ENCODE measurements at places on chromosomes 2 and 18.

- no peak for DNase-seq
- no peaks in the 10 kb centered on the region for H3K27me3 ChIP-seq
- no peaks in the 10 kb centered on the region for H3K36me3 ChIP-seq
- no peaks in the 10 kb centered on the region for H3K4me1 ChIP-seq
Measured at GRCh38 chr2:179059026-179059700, 9.2 kb upstream of the CCDC141 start.

GRCh38 chr2:57696016-57696415 is 350.6 kb upstream of the VRK2 start:
- no peaks in the 10 kb centered on the region for H3K36me3 ChIP-seq
- H3K4me1 ChIP-seq, result no peaks in the 10 kb centered on the region
- H3K27me3 ChIP-seq, result no peaks in the 10 kb centered on the region
- H3K27ac ChIP-seq, result no peak overlapping the region
- no peak overlapping the region for H3K4me3 ChIP-seq

DNA sequence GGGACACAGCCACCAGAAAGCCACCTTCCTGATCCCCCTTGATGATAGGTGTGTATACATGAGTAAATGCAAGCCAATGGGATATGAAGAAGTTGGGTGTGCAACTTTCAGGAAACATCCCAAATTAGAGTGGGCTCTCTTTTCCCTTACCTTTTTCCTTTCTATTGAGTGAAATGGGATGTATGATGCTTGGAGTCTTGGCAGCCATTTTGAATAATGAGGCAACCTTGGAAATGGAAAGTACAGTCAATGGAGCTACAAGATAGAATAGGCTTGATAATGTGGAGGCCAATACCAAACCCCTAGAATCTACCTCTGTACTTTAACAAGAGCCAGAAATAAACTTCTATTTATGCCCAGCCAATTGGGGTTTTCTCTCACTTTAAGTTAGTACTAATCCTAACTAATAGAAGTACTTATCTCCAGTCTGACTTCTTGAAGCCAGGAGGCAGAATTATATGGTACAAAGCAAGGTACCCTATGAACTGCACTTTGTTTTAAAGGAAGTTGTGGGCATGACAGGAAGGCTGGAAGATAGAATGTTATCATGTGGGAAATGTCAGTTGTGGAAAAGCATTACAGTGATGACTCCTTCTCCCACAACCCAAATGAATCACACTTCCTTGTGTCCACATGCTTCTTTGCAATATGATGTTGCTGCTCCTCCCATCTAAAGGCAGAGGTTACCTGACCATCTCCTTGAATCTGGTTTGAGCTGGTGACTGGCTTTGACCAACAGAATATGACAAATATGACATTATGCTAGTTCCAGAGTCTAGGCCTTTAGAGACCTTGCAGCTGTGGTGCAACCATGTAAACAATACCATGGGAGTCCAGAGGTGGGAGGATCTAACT is 12.9 kb upstream of the NABP1 start:
- no peak overlapping the region for H3K4me3 ChIP-seq
- H3K4me1 ChIP-seq, result no peaks in the 10 kb centered on the region
- no peak overlapping the region for H3K27ac ChIP-seq
- no peaks in the 10 kb centered on the region for H3K27me3 ChIP-seq
- H3K36me3 ChIP-seq, result no peaks in the 10 kb centered on the region

- H3K27me3 ChIP-seq, result no peaks in the 10 kb centered on the region
- no peaks in the 10 kb centered on the region for H3K4me1 ChIP-seq
- DNase-seq, result no peak
- no peak overlapping the region for H3K27ac ChIP-seq
- H3K36me3 ChIP-seq, result peaks cover 7% of the 10 kb centered on the region
Measured at GRCh38 chr18:56803051-56803450, 151.9 kb downstream of the WDR7 start.

DNA sequence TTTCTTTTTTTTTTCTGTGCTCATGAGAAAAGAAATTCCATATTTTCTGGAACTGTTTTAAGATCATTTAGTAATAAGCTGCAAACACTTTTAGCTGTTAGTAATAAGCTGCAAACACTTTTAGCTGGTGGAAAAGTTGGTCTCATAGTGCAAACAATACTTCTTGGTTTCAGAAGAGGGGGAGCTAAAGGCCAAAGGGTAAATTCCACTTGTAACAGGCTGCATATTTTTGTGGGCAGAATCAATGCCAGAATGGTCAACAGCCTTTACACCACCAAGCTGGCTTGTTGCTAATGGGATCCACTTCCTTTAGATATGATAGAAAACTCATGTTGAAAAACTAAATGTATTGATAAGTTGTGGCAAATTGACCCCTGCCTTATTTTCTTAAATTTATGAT is 356.8 kb downstream of the NR4A2 start:
- no peaks in the 10 kb centered on the region for H3K36me3 ChIP-seq
- H3K4me1 ChIP-seq, result no peaks in the 10 kb centered on the region
- no peak overlapping the region for H3K4me3 ChIP-seq
- DNase-seq, result no peak
- H3K27me3 ChIP-seq, result no peaks in the 10 kb centered on the region

- H3K27me3 ChIP-seq, result no peaks in the 10 kb centered on the region
- no peaks in the 10 kb centered on the region for H3K36me3 ChIP-seq
- H3K4me3 ChIP-seq, result no peak overlapping the region
- H3K27ac ChIP-seq, result no peak overlapping the region
- no peaks in the 10 kb centered on the region for H3K4me1 ChIP-seq
- no peak for DNase-seq
Measured at GRCh38 chr2:110180036-110180435, 24.8 kb downstream of the NPHP1 start.

DNA sequence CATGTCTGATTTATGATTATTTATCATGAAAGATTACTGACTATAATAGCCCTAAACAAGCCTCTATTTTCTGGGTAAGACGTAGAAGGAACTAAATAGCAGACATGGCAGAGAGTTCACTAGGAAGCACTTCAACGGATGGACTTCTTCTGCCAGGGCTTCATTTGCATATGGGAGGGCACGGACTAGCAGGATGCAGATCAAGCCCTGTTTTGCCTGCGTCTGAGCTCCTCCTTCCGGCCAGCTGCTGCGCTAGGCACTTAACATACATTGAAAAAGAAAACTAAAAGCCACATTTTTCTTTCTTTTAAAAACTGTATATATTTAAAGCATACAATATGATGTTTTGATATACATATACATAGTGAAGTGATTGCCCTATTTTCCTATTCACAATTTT is 340.0 kb upstream of the MEX3C start:
- H3K27ac ChIP-seq, result no peak overlapping the region
- no peaks in the 10 kb centered on the region for H3K27me3 ChIP-seq
- no peak for DNase-seq
- no peaks in the 10 kb centered on the region for H3K4me1 ChIP-seq

DNA sequence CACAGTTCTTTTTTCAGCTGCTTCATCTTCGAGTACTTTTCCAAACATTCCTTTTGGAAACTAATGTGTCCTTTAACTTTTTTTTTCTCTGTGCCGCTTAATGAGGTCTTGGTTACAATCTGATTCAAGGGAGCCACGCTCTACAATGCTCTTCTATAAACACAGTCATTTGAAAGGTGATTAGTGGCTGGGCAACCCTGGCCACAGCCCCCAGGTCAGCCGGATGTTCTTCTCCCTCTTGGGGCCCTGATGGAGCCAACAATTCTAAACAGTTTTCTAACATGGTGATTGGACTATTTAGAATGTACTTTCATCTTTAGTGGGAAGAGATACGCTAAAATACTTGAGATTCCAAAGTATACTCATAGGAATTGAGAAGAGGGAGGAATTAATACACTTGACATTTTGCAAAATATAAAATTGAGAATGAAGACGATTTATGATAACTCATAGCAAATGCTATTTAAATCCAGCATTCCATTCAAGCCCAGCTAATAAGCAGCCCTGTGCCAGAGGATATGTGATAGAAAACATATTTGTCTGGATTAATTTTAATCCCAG is 83.7 kb upstream of the MBOAT2 start:
- no peaks in the 10 kb centered on the region for H3K27me3 ChIP-seq
- no peaks in the 10 kb centered on the region for H3K4me1 ChIP-seq
- no peak overlapping the region for H3K27ac ChIP-seq

- H3K4me1 ChIP-seq, result no peaks in the 10 kb centered on the region
- DNase-seq, result no peak
- H3K27me3 ChIP-seq, result no peaks in the 10 kb centered on the region
- no peaks in the 10 kb centered on the region for H3K36me3 ChIP-seq
- no peak overlapping the region for H3K4me3 ChIP-seq
Measured at GRCh38 chr2:204170411-204170810, 233.8 kb downstream of the ICOS start.

- H3K36me3 ChIP-seq, result peaks cover 94% of the 10 kb centered on the region
- no peak overlapping the region for H3K27ac ChIP-seq
- H3K4me1 ChIP-seq, result no peaks in the 10 kb centered on the region
- H3K4me3 ChIP-seq, result no peak overlapping the region
- DNase-seq, result no peak
Measured at GRCh38 chr2:190994148-190994547, 19.8 kb downstream of the STAT1 start.

- no peak overlapping the region for H3K27ac ChIP-seq
- H3K27me3 ChIP-seq, result no peaks in the 10 kb centered on the region
- H3K4me3 ChIP-seq, result no peak overlapping the region
- H3K36me3 ChIP-seq, result no peaks in the 10 kb centered on the region
- DNase-seq, result no peak
Measured at GRCh38 chr2:218074031-218074430, 5.0 kb downstream of the RUFY4 start.

DNA sequence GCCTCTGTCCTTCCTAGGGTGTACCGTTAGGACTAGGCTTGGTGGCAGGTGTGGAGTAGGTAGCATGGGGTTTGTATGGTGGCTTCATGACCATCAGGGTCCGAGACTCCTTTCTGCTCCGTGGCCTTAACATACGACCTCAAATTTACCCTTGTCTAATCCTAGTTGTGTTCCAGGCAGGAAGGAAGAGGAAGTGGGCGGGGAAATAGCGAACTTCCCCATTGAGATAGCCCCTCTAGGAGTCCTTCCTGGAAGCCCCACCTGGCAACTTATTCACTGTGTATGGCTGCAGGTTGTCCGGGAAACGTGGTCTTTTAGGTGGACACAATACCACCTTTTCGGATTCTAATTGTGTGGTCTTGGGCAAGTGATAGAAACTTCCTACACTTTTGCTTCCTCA is 9.3 kb downstream of the CD8A start:
- no peak overlapping the region for H3K27ac ChIP-seq
- no peak for DNase-seq
- H3K36me3 ChIP-seq, result no peaks in the 10 kb centered on the region
- no peak overlapping the region for H3K4me3 ChIP-seq
- H3K27me3 ChIP-seq, result no peaks in the 10 kb centered on the region

DNA sequence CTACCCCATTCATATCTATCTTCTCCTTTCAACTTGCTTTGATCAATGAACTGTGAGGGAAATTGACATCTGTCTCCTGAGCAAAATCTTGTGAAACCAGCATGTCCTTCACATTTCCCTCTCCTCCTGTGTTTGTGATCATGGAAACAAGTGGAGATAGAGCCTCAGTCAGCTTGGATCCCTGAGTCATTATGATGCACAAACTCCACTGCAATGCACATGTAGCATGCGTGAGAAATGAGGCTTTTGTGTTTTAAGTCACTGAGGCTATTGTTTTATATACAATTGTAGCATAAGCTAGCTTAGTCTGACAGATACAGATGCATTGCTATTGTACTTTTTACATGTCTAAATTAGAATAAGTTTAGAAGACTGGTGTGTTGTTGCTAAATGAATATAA is 85.2 kb upstream of the HNMT start:
- H3K36me3 ChIP-seq, result no peaks in the 10 kb centered on the region
- H3K27me3 ChIP-seq, result no peaks in the 10 kb centered on the region
- no peak overlapping the region for H3K27ac ChIP-seq
- no peak overlapping the region for H3K4me3 ChIP-seq
- DNase-seq, result no peak

GRCh38 chr18:52319424-52319983 is 20.5 kb upstream of the DCC start:
- no peaks in the 10 kb centered on the region for H3K27me3 ChIP-seq
- no peaks in the 10 kb centered on the region for H3K4me1 ChIP-seq
- no peak overlapping the region for H3K4me3 ChIP-seq
- DNase-seq, result no peak
- H3K27ac ChIP-seq, result no peak overlapping the region

GRCh38 chr2:109341355-109342255 is 212.6 kb downstream of the SH3RF3 start:
- no peaks in the 10 kb centered on the region for H3K4me1 ChIP-seq
- no peaks in the 10 kb centered on the region for H3K27me3 ChIP-seq
- H3K27ac ChIP-seq, result no peak overlapping the region
- no peaks in the 10 kb centered on the region for H3K36me3 ChIP-seq
- DNase-seq, result no peak

GRCh38 chr2:28406276-28407096 is 13.8 kb downstream of the FOSL2 start:
- peaks cover 23% of the 10 kb centered on the region for H3K36me3 ChIP-seq
- peak; percentile 68 for DNase-seq
- H3K27me3 ChIP-seq, result no peaks in the 10 kb centered on the region

GRCh38 chr2:200186002-200186401 is 120.5 kb upstream of the SPATS2L start:
- no peak overlapping the region for H3K4me3 ChIP-seq
- H3K4me1 ChIP-seq, result no peaks in the 10 kb centered on the region
- DNase-seq, result no peak
- H3K27ac ChIP-seq, result no peak overlapping the region

GRCh38 chr2:5686536-5686935 is 5.6 kb upstream of the SOX11 start:
- no peaks in the 10 kb centered on the region for H3K4me1 ChIP-seq
- no peaks in the 10 kb centered on the region for H3K36me3 ChIP-seq
- H3K27me3 ChIP-seq, result no peaks in the 10 kb centered on the region
- no peak overlapping the region for H3K27ac ChIP-seq
- H3K4me3 ChIP-seq, result no peak overlapping the region

- peaks cover 28% of the 10 kb centered on the region for H3K4me1 ChIP-seq
- no peaks in the 10 kb centered on the region for H3K36me3 ChIP-seq
- DNase-seq, result no peak
Measured at GRCh38 chr18:35041815-35042387, 688 bp downstream of the MAPRE2 start.

- no peaks in the 10 kb centered on the region for H3K27me3 ChIP-seq
- no peaks in the 10 kb centered on the region for H3K4me1 ChIP-seq
- DNase-seq, result no peak
- H3K27ac ChIP-seq, result no peak overlapping the region
- H3K36me3 ChIP-seq, result no peaks in the 10 kb centered on the region
Measured at GRCh38 chr2:23542230-23542789, 157.3 kb downstream of the KLHL29 start.
